SW480 (cell line): ENCODE measurements at places on chromosomes 1 and 21.

- DNase-seq, result no peak
Observed at GRCh38 chr1:95308276-95309030, 74.4 kb downstream of the RWDD3 start.

DNA sequence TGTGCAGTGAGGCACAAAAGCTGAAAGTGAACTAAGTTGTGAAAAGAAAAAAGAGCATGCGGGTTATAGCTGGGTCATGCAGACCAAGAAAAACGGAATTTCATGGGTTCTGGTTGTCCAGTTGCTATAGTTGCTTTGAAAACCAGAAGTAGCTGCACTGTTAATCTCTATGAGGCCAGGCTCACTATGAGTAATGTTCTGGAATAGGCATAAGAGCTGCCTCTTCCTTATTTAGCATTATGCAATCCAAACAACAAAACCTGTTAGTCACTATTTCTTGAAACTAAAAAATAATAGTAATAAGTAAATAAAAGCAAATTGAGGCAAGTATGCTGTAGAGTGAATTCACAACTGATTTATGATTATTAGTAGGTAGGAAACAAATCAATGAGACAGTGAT, 1383.7 kb downstream of the MRPL39 start:
- no peak for DNase-seq

GRCh38 chr1:27885114-27885528, 12.8 kb downstream of the THEMIS2 start:
- DNase-seq, result no peak

- no peak for DNase-seq
Observed at GRCh38 chr1:1333551-1334241, 2.6 kb downstream of the TAS1R3 start.

DNA sequence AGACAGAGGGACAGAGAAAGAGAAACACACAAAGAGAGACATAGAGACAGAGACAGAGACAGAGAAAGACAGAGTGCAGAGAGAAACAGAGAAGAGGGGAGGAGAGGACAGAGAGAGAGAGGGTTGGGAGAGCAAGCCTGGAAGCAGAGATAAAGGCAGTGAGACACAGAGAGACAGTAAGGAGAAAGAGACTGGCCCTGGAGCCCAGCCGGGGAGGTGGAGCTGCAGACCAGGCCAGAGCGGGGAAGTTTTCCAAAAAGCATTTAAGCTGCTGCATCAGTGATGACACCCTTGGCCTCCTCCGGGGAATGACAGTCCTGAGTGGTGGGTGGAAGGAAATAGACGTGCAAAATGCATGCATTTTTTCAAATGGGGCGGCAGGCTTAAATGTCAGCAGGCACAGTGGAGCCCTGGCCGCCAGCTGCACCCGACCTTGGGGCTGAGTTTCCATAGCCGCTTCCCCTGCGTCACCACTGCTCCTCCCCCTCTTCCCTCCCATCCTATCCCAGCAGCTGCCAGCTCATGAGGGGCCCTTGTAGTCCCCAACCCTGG, 95.4 kb upstream of the KLHDC7A start:
- DNase-seq, result no peak

DNA sequence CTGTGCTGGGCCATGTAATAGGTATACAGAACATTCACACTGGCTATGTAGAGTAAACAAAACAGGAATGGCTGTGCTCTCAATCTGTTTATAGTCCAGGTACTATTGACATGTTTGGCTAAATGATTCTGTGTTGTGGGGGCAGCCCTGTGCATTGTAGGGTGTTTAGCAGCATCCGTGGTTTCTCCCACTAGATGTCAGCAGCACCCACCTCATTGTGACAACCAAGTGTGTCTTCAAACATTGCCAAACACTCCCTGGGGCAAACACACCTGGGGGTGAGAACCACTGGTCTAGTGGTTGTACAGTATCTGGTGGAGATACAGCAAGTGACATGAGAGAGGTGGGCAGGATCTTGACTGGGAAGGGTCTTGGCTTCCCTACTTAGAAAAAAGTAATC, 80.4 kb upstream of the SPATA6 start:
- peak; percentile 5 for DNase-seq

GRCh38 chr1:229470406-229471043, 36.6 kb upstream of the ACTA1 start:
- DNase-seq, result no peak

- peak; percentile 89 for DNase-seq
Observed at GRCh38 chr21:45981151-45982091, at the start of gene COL6A1. Gene COL6A1, plus strand, starts transcription at chr21:45981770. Its CDS starts 81 bp downstream, at chr21:45981851.

GRCh38 chr1:206465951-206466350, 4.3 kb upstream of the IKBKE start:
- DNase-seq, result no peak
